ENCODE measurements at places on chromosomes 4 and X. TPM values are rescaled to one million over a fixed set of nuclear protein-coding genes. Genes with fewer than 3 reads are reported as not detected.

The HSPA4L gene
- 17.7 TPM for total RNA-seq

The WAS gene
- total RNA-seq: 4.9 TPM

The UGT2A3 gene
- total RNA-seq: 135 TPM

The NEIL3 gene
- 2.5 TPM for total RNA-seq

The TEX13C gene
- not detected for total RNA-seq

Data from colonic mucosa (tissue), 4 donors.